Fibroblast of lung (primary cell): ENCODE measurements at places on chromosomes 11 and 22.

- no peak for DNase-seq
Observed at GRCh38 chr11:34277171-34277570, 80.6 kb downstream of the ABTB2 start.

- DNase-seq = no peak
Observed at GRCh38 chr11:44306918-44307244, 3.1 kb downstream of the ALX4 start.

DNA sequence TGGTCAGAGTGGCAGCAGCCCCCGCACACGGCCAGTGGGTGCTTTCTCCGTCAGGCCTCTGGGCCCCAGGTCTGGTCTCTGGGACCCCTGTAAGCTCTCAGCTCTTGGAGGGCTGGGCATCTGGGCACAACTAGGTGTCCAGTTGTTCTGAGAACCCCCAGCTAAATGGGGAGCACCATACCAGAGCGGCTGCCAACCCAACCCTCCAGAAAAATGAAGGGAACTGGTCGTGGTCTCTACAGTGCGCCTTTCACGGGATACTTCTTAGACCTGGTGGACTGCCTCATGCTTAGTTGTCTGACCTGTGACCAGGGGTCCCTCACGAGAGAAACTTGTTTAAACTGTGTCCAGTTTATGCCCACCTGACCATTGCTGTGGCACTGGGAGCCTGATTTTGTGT lies 104.9 kb downstream of the BCR start:
- no peak for DNase-seq

- peak; percentile 76 for DNase-seq
Observed at GRCh38 chr11:26993965-26994457, at the start of gene FIBIN. Gene FIBIN, plus strand, starts transcription at chr11:26994112. Its CDS starts 415 bp downstream, at chr11:26994527.

GRCh38 chr11:21933095-21933494 lies 259.8 kb upstream of the ANO5 start:
- no peak for DNase-seq
